ENCODE measurements at places on chromosomes 4 and X. TPM values are rescaled to one million over a fixed set of nuclear protein-coding genes. Genes with fewer than 3 reads are reported as not detected.

- no peaks in the 10 kb centered on the region for H3K36me3 ChIP-seq
- H3K4me1 ChIP-seq, result no peaks in the 10 kb centered on the region
- no peak overlapping the region for H3K27ac ChIP-seq
- H3K27me3 ChIP-seq, result no peaks in the 10 kb centered on the region
These were observed 69.7 kb upstream of the TLR3 start for GRCh38 chr4:185999207-185999606.

DNA sequence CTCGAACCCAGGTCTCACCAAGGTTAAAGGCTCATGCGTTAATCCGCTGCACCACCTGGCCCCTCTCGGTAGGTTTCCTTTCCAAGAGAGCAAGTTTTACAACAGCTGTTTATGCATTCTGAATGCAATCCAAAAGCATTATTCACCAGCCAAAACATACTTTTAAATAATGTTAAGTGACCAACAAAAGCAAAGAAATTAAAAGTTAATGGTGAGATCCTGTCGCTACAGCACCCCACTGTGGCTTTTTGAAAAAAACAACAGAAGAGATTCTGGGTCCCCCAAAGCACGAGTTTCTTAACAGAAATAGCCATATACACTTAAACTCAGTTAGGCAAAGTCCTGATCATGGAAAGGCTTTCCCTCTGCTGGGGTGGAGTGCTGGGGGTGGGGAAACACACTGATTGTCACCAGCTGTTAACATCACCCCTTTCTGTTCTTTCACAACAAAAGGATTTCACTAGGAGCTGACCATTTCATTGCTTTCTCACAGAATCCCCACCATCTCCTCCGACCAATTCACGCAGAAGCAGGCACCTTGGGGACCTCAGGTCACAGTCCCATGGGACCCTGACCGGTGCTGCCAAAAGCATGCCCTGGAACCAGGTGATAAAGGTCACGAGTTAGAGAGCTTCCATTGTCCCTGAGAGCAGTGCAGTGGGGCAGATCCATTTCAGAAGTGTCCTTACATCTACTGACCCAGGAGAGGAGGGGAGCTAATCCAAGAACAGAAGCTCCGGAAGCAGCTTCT is 51.2 kb downstream of the ZNF827 start:
- no peak overlapping the region for H3K27ac ChIP-seq
- no peaks in the 10 kb centered on the region for H3K4me1 ChIP-seq
- H3K4me3 ChIP-seq, result no peak overlapping the region
- H3K36me3 ChIP-seq, result peaks cover 18% of the 10 kb centered on the region
- H3K27me3 ChIP-seq, result no peaks in the 10 kb centered on the region

The PSAPL1 gene
- not detected for total RNA-seq

GRCh38 chr4:152776352-152776751 is 3.2 kb downstream of the TIGD4 start:
- DNase-seq, result no peak
- H3K27me3 ChIP-seq, result no peaks in the 10 kb centered on the region
- peaks cover 21% of the 10 kb centered on the region for H3K4me1 ChIP-seq
- no peak overlapping the region for H3K27ac ChIP-seq

- no peak overlapping the region for H3K27ac ChIP-seq
- no peaks in the 10 kb centered on the region for H3K36me3 ChIP-seq
- H3K27me3 ChIP-seq, result no peaks in the 10 kb centered on the region
- no peaks in the 10 kb centered on the region for H3K4me1 ChIP-seq
- no peak overlapping the region for H3K4me3 ChIP-seq
- DNase-seq, result no peak
These were observed 137.1 kb downstream of the MID1 start for GRCh38 chrX:10483191-10483831.

DNA sequence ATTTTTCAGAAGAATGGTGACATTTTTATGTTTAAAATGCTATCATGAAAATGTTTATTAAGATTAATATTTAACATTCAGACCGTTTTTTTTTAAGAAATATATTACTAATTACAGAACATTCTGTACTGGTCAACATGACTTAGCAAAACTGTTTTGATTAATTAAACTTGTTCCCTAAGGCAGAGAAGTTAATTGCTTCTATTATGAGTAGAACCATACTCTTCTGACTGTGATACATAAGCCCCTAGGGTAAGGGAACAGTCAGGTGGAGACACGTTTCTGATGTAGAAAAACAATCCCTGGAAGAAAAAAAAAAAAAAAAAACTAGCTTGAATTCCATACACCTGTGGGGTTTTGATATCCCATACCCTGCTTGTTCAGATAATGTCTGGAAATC is 97.4 kb downstream of the GPM6A start:
- no peak overlapping the region for H3K27ac ChIP-seq
- H3K4me3 ChIP-seq, result no peak overlapping the region
- H3K4me1 ChIP-seq, result no peaks in the 10 kb centered on the region
- H3K36me3 ChIP-seq, result no peaks in the 10 kb centered on the region
- H3K27me3 ChIP-seq, result no peaks in the 10 kb centered on the region

The USP17L13 gene
- total RNA-seq, result not detected

GRCh38 chr4:156237231-156237630 is 283.6 kb upstream of the CTSO start:
- no peak overlapping the region for H3K27ac ChIP-seq
- no peaks in the 10 kb centered on the region for H3K4me1 ChIP-seq
- H3K4me3 ChIP-seq, result no peak overlapping the region

DNA sequence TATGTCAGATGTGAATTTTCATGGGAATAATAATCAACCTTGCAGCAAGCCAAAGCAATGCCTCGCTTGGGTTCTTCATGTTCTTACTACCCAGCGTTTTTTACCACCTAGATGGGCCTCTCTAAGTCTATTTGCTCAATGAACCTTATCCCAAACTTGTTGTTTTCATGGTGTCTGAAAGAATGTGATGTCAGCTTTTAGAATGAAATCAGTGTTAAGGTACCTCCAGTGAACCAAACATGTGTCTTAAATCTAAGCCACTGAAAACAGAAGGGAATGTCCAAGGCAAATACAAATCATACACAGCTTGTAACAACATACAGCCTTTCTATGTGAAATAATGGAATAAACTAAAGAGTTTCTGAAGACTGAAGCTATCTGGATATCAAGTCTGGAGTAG is 6.7 kb downstream of the EPGN start:
- H3K27me3 ChIP-seq, result no peaks in the 10 kb centered on the region
- no peak for DNase-seq
- no peaks in the 10 kb centered on the region for H3K4me1 ChIP-seq
- H3K4me3 ChIP-seq, result no peak overlapping the region

The SSX3 gene
- total RNA-seq, result not detected

- DNase-seq, result no peak
- H3K4me1 ChIP-seq, result peaks cover 5% of the 10 kb centered on the region
- no peaks in the 10 kb centered on the region for H3K36me3 ChIP-seq
- H3K4me3 ChIP-seq, result no peak overlapping the region
These were observed 204.6 kb downstream of the TENM3 start for GRCh38 chr4:182447767-182448280.

The DUSP9 gene
- not detected for total RNA-seq

- H3K27ac ChIP-seq, result no peak overlapping the region
- DNase-seq, result no peak
- H3K27me3 ChIP-seq, result no peaks in the 10 kb centered on the region
- H3K36me3 ChIP-seq, result peaks cover 8% of the 10 kb centered on the region
- no peak overlapping the region for H3K4me3 ChIP-seq
- H3K4me1 ChIP-seq, result no peaks in the 10 kb centered on the region
These were observed 176.3 kb downstream of the ENOX2 start for GRCh38 chrX:130726661-130727060.

The NAA11 gene
- total RNA-seq, result not detected

The SULT1B1 gene
- total RNA-seq, result 9.4 TPM

DNA sequence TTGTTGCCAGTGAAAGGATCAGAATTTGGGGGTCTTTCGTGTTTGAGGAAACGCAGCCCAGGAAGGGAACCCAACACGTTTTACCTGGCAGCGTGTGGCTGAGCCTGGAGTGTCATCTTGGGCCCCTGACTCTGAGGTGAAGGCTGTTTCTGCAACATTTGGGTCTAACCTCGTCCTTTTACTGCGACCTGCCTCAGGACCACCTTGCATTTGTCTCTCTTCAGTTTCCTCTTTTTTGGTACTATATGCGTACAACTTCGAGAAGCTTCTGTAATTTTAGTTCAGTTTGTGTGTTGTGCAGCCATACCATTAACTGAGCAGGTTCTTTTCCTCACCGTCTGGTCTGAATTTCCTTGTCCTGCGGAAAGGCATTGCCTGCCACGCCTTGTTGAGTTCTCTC is 61.5 kb downstream of the TMEM131L start:
- H3K4me1 ChIP-seq, result peaks cover 86% of the 10 kb centered on the region
- DNase-seq, result no peak
- no peaks in the 10 kb centered on the region for H3K27me3 ChIP-seq
- H3K36me3 ChIP-seq, result peaks cover 7% of the 10 kb centered on the region

- no peaks in the 10 kb centered on the region for H3K36me3 ChIP-seq
- no peaks in the 10 kb centered on the region for H3K27me3 ChIP-seq
- no peak overlapping the region for H3K4me3 ChIP-seq
- no peaks in the 10 kb centered on the region for H3K4me1 ChIP-seq
- DNase-seq, result no peak
These were observed 60.3 kb upstream of the HSD17B10 start for GRCh38 chrX:53494436-53494835.

DNA sequence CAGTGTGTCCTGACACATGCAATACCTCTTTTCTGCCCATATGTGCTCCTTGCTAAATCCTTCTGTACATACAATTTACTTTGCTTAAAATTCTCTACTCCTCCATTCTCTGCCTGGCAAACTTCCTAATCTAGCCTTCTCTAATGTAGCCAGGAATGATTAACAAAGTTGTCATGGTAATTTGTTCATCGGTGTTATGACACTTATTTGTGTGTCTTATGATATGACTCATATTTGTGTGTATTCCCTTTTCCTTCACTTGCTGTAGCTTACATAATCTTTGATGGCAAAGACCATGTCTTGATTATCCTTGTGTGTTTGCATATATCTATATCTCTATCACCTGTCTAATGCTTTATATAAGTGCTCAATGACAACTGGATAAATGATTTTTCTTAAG is 133.3 kb downstream of the COL25A1 start:
- H3K27ac ChIP-seq, result no peak overlapping the region
- H3K27me3 ChIP-seq, result no peaks in the 10 kb centered on the region
- H3K4me3 ChIP-seq, result no peak overlapping the region
- H3K4me1 ChIP-seq, result no peaks in the 10 kb centered on the region
- DNase-seq, result no peak
- H3K36me3 ChIP-seq, result no peaks in the 10 kb centered on the region

The FMR1NB gene
- not detected for total RNA-seq

GRCh38 chr4:168498251-168498650 is 1.4 kb downstream of the PALLD start:
- H3K4me3 ChIP-seq, result no peak overlapping the region
- H3K36me3 ChIP-seq, result no peaks in the 10 kb centered on the region
- no peak overlapping the region for H3K27ac ChIP-seq
- no peak for DNase-seq
- H3K27me3 ChIP-seq, result no peaks in the 10 kb centered on the region

DNA sequence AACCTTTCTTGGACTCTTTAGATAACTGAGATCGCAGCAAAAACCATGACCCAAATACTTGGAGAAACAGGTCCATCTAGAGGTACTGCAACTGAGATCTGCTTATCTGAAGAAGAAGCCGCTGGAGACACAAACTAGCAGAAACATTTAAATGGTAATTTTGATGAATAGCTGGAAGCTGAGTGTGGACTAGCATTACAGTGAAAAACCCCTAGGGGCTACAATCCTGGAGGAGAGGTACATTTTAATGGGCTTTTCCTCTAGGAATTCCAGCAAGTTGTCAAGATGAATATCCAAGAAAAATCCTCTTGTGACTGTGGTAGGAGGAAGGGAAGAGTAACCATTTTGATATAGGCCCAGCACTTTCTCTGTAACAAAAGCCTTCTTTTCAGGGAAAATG is 592.5 kb upstream of the GRIA3 start:
- H3K27ac ChIP-seq, result no peak overlapping the region
- H3K4me3 ChIP-seq, result no peak overlapping the region
- H3K36me3 ChIP-seq, result no peaks in the 10 kb centered on the region
- no peaks in the 10 kb centered on the region for H3K4me1 ChIP-seq
- DNase-seq, result no peak

DNA sequence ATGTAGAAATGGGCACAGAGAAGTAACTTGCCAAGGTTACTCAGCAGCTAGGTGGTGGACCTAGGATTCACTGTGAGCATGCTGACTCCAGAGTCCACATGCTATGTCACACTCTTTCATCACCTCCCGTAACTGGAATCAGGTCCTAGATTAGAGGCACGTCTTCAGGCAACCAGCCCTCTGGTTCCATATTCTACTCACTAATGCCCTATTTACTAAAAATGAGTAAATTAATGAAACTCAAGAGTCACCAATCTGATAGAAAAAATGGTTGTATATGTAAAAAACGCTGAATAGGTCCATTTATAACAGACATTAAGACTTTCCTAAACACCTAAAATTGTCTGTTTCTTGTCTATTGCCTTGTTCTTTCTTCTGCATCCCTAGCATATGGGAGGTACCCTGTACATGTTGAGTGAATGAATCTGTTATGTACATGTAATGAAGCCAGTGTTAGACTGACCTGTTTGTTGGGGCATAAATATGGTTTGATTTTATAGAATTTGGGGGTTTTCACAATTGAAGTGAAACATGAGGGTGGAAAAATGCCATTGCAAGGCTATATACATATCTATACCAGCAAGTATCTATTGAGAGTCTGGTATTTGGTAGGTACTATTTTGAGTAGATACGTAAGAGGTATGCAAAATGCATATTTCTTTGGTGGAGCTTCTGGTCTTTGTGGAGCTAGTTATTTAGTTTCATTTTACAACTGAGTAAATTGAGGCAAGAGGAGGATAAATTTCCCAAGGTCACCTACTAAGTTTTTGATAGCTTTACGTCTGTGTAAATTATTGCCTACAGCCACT is 7.5 kb upstream of the RUFY3 start:
- H3K27ac ChIP-seq, result no peak overlapping the region
- H3K36me3 ChIP-seq, result no peaks in the 10 kb centered on the region
- H3K4me3 ChIP-seq, result no peak overlapping the region

DNA sequence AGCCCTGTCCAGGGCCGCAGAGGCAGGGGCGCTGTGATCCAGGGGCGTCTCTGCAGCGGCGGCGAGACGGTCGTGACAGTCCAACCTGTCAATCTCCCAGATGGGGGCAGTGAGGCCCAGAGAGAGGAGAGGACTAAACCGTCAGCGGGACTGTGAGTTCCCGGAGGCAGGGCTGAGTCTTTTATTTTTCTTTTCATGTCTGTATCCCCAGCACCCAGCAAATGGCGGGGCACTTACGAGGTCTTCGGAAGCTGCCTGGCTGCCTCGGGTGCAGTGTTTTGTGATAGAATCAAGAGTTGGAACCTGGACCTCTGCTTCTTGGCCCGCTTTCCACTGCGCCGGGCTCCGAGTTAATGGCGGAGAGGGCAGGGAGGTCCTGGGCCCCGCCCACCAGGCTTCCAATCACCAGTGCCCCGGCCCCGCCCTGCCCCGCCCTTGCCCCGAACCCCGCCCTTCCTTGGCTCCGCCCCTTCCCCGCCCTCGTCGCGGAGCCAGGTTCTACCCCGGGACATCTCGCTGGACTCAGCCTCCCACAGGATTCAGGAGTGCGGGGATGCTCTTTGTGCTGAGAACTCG is 35.3 kb upstream of the GRPEL1 start:
- no peaks in the 10 kb centered on the region for H3K27me3 ChIP-seq
- H3K27ac ChIP-seq, result no peak overlapping the region
- H3K4me1 ChIP-seq, result peaks cover 29% of the 10 kb centered on the region
- H3K4me3 ChIP-seq, result peak overlapping the region; percentile 84
- peak; percentile 69 for DNase-seq
- H3K36me3 ChIP-seq, result no peaks in the 10 kb centered on the region

The TMEM156 gene
- total RNA-seq, result 18.4 TPM

All from CD4-positive, alpha-beta T cell (primary cell).